Pulmonary artery endothelial cell (primary cell): ENCODE measurements at places on chromosomes 12 and 14. TPM values are rescaled to one million over a fixed set of nuclear protein-coding genes. Genes with fewer than 3 reads are reported as not detected.

GRCh38 chr12:121939186-121939585 is 20.8 kb downstream of the CFAP251 start:
- DNase-seq, result no peak

DNA sequence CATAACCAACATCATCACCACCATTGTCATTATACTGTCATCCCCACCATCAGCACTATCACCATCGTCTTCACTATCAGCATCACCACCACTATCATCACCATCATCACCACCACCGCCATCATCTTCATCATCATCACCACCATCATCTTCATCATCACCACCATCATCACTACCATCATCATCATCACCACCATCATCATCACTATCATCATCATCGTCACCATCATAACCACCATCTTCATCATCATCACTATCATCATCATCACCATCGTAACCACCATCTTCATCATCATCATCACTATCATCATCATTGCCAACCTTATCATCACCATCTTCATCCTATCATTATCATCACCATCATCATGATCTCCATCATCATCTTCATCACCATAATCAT is 39.0 kb downstream of the SVOP start:
- no peak for DNase-seq

GRCh38 chr14:99064262-99064954 is 207.6 kb downstream of the BCL11B start:
- no peak for DNase-seq

- no peak for DNase-seq
Observed at GRCh38 chr12:71639341-71639760, 24.3 kb downstream of the ZFC3H1 start.

GRCh38 chr12:48311313-48311712 is 39.4 kb downstream of the ZNF641 start:
- DNase-seq, result no peak

DNA sequence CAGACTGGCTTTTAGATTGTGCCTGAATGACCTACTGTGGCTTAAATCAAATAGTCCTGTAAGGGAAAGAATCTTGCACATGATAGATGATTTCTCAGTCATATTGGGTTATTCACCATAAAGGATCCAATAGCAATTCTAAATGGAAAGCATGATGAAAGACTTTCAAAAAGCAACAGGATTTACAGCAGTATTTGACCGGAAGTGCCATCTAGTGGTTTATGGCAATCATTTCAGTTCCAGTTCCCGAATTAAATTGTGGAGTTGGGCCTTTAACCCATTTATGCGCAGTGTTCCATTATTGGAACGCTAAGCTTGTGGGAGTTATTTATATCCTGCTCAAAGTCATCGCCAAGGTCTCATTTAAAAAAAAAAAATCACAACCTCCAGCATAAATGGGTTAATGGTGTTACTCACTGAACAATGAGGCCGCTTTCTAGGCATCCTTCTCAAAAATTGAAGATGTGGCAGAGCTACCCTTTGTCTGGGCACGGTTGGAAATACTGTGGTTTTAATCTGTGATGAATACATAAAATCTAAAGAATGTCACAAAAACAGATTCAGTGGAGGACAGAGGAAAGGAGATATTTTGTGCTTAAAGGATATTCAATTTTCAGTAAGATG is 60.8 kb upstream of the REP15 start:
- no peak for DNase-seq

GRCh38 chr12:103799857-103800771 is 40.9 kb downstream of the NT5DC3 start:
- peak; percentile 48 for DNase-seq

GRCh38 chr12:49543914-49544815 is 5.3 kb downstream of the KCNH3 start:
- DNase-seq, result no peak

DNA sequence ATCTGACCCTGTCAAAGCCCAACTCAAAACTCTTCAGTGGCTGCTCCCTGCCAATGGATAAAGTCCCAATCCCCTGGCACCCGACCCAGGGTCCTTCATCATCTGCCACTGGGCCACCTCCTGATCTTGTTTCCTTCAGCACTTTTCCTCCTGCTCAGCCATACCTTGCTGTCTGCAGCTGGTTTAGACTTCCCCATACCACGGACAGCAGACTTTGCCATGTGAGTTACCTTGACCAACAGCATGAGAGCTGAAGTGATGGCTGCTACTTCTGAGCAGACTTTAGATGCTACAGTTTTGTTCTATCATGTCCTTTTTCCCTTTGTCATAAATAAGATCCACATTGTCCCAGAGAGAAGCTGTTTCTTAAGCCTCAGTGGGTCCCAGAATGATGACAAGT is 33.3 kb upstream of the STON2 start:
- DNase-seq, result no peak

The CMA1 gene
- not detected in 2 replicates for total RNA-seq

The IAPP gene
- not detected in 2 replicates for total RNA-seq

DNA sequence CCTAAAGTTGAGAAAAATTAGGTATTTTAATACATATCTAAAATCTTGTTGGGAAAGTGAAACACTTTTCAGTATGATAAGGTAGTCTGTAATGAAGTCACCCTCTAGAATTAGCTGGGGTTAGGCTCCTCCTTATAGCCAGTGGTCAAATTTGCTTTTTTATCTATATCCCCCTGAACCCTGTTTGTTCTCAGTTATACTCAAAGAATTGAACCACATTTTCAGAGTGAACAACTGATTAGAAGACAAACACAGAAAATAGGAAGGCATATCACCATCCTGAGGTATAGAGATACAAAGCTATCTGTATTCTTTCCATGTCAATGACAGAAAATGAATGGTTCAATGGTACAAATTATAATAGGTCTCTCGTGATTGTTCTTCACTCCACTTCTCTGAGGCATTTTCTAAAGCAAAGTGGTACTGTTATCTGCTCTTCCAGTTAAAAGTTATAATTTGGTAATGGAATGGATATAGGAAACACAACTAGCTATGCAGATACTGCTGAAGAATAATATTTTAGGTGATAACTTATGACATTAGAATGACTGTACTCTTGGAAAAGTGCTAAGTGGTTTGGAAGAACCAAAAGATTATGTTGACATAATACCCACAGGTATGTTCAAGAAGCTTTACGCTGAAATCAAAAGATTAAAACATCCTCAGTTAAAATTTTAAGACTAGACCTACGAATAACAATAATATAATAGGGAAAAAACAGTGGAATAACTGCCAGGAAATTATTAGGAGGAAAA is 27.6 kb downstream of the WASHC3 start:
- DNase-seq, result no peak

GRCh38 chr12:114701104-114701414 is 17.1 kb upstream of the TBX3 start:
- no peak for DNase-seq

The HHIPL1 gene
- 2.2 and 4.3 TPM in 2 replicates for total RNA-seq

DNA sequence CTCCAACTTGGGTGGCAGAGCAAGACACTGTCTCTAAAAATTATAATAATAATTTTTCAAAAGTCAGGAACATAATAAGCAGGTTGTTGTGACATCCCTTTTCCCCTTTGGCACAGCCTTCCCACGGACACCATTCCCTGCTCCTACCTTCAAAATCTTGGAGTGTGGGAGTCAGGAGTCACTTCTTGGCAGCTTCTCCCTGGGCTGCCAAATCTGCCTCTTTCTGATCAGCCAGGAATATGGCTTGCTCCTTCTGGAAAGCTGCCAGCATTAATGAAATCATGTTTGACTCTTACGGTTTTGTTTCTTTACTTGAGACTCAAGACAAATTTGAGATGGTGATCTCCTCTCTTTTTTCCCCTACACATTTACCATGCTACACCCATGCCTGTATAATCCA is 391.4 kb upstream of the SYT1 start:
- no peak for DNase-seq

The PIANP gene
- total RNA-seq, result not detected in 2 replicates

The RBP5 gene
- total RNA-seq, result not detected in 2 replicates

GRCh38 chr12:94309373-94309772 is 150.3 kb downstream of the CEP83 start:
- no peak for DNase-seq
